ENCODE measurements at places on chromosomes 13 and 19.

GRCh38 chr19:6743066-6743465 is 3.6 kb downstream of the TRIP10 start:
- DNase-seq, result no peak

DNA sequence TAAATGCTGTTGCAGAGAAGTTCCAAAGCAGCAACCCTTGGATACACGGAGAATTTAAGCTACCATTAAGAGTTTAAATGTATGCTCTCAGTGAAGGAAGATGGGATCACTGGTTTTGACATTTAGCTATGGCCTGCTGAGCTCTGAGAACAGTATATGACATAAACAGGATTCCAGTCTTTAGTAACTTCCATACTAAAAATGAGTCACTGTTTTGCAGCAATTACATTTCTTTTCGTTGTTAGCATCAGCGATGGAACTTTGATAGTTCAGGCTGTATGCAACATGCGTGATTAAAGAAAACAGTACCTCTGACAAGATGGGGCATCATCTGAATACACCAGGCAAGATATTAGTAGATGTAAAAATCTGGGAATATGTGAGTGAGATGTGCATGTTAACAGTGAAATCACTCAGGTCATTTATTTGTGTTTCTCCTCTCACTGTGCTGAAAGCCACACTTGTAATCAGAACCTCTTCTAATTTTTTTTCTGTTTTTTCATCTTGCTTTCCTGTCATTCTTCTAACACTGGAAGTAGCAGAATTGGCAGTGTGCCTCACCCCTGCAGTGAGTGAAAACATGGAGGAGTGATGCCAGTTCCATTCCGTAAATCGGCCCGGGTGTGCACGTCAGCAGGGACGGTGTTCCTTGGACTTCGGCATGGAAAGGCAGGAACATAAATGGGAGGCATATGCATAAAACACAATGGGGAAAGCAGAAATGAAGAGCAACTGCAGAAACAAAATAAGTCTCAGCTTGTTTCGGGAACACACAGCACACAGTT is 361.5 kb downstream of the OXGR1 start:
- DNase-seq, result no peak

DNA sequence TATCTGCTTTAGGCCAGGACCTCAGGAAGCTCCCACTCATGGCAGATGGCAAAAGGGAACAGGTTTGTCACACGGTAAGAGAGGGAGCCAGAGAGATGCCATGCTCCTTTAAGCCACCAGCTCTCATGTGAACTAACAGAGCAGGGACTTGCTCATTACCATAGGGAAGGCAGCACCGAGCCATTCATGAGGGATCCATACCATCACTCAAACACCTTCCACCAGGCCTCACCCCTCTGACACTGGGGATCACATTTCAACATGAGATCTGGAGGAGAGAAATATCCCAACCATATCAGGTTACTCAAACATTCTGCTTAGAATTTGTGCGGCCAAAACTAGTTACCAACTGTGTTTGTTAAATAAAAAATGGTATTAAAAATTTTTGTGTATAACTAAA is 427.0 kb downstream of the UQCRFS1 start:
- no peak for DNase-seq

DNA sequence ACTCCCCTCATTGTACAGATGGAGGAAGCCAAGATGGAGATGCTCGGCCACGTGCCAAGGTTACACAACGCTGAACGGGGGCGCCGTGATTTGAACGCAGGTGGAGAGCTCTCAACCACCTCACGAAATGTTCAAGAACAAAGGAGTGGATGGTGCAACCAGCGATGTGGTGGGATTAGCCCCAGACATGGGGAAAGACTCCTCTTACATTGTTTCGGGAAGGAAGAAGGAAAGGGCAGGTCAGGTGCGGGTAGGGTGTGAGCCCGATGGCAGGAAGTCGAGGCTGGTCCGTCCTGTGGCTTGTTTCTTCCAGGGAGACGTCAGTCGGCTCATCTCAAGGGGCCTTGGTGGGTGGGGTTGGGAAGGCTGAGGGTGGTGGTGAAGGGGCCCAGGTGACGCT is 7.1 kb upstream of the KLK14 start:
- no peak for DNase-seq

- DNase-seq, result no peak
These were observed 117.2 kb downstream of the ATP11A start for GRCh38 chr13:112806739-112807652.

DNA sequence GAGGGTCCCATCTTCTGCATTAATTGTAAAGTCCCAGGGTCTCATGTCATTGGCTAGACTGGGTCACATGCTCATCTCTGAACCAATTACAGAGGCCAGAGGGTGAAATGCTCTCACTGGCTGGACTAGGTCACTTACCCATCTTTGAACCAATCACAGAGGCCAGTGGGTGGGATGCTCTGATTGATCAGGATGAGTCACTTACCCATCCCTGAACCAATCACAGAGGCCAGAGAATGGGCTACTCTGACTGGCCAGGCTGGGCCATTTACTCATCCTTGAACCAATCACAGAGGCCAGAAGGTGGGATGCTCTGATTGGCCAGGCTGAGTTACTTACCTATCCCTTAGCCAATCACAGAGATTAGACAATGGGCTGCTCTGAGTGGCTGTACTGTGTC is 5.3 kb downstream of the MISP start:
- DNase-seq, result no peak

- no peak for DNase-seq
These were observed 116.1 kb downstream of the STARD13 start for GRCh38 chr13:33169273-33169980.
